ENCODE measurements at places on chromosomes 12 and 14.

- DNase-seq: no peak
These were observed 71.6 kb upstream of the CMKLR1 start for GRCh38 chr12:108410689-108411088.

GRCh38 chr12:128852885-128853599 is at the start of gene GLT1D1:
Gene GLT1D1 (plus strand): TSS chr12:128853478. CDS start chr12:128853582, 104 bp downstream.
- DNase-seq: no peak

- DNase-seq: no peak
These were observed 134.0 kb downstream of the GCH1 start for GRCh38 chr14:54768501-54769129.

DNA sequence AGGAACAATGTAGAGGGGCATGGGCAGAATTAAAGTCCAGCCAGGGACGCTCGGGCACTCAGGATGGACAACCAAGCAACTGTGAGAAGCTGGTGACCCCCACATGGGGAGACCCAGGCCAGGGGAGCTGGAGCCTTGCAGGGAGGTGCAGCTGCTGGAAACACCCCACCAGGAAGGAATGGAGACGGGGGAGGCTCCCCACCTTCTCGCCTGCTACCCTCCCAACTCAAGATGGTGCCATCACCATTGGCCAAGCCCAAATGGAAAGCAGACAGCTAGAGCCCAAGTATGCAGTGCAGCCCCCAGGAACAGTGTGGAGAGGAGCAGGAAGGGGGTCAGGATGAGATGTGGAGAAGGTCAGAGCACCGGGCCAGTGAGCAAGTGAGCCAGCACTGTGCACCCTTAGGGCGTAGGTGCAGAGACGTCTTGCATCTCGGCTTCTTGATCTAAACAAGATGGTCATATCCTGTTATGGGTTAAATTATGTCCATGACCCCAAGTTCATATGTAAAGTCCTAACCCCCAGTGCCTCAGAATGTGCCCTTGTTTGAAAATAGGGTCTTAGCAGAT is 159.5 kb downstream of the RIMBP2 start:
- DNase-seq: no peak

DNA sequence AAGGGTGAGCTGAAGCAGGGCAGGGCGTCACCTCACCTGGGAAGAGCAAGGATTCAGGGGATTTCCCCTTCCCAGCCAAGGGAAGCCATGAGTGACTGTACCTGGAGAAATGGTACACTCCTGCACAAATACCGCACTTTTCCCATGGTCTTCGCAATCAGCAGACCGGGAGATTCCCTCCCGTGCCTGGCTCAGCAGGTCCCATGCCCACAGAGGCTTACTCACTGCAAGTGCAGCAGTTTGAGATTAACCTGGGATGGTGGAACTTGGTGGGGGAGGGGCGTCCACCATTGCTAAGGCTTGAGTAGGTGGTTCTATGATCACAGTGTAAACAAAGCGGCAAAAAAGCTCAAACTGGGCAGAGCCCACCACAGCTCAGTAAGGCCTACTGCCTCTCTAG is 11.0 kb upstream of the DHRS4 start:
- no peak for DNase-seq

GRCh38 chr12:66013224-66013623 is 117.3 kb downstream of the LLPH start:
- DNase-seq: no peak

All from T-helper 22 cell (primary cell).